ENCODE measurements at places on chromosomes 2 and 18. TPM values are rescaled to one million over a fixed set of nuclear protein-coding genes. Genes with fewer than 3 reads are reported as not detected.

DNA sequence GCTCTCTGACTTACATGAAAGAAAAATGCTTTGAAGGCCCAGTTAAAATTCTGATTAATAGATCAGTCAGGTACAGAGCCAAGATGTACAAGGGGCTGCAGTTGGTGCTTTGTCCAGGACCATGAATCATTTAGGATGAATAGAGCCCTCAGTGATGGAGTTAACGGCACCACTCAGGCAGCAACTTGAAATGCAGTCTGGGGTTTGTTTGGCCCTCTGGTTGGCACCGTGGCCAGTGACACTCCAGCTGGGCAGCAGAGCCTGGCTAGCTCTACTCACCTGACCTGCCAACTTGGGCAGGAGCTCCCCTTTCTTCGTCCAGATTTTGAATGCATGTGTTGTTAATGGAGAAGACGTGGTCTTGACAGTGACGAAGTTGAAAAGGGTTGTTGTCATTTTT, 493.0 kb upstream of the ACVR2A start:
- DNase-seq: no peak

GRCh38 chr2:195570329-195570728, 86.7 kb upstream of the SLC39A10 start:
- DNase-seq: no peak

PROM2 gene
- total RNA-seq: 3.7 TPM

DNA sequence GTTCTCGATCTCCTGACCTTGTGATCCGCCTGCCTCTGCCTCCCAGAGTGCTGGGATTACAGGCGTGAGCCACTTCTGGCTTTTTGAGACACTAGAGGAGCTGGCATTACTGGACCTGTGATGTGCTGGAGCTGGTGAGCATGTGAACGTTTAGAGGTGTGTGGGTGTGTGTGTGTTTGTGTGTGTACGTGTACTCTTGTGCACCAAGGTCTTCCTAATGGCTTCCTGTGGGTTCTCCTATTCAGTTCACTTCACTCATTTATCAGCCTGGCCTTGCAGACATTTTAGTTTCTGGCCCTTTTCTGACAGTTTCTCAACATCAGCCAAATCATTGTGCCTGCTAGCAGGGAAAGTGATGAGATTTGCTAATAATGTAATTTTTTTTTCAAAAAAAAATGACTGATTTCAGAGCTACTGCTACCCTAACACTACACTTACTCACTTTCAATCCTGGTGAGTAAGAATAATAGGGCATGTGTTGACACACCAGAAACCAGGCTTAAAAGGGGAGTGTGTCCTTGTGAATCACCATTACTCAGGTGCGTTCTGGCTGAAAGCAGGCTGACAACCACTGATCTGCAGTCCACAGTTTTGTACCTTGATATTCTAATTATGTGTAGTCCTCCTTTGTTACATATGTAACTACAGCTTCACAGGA, 41.0 kb upstream of the ACTR3 start:
- DNase-seq: no peak

NAT8 gene
- total RNA-seq: 0.62 TPM

GRCh38 chr2:121152861-121153260, 132.1 kb downstream of the TFCP2L1 start:
- DNase-seq: no peak

- no peak for DNase-seq
Measured at GRCh38 chr2:107308835-107309234, 422.9 kb upstream of the ST6GAL2 start.

DNA sequence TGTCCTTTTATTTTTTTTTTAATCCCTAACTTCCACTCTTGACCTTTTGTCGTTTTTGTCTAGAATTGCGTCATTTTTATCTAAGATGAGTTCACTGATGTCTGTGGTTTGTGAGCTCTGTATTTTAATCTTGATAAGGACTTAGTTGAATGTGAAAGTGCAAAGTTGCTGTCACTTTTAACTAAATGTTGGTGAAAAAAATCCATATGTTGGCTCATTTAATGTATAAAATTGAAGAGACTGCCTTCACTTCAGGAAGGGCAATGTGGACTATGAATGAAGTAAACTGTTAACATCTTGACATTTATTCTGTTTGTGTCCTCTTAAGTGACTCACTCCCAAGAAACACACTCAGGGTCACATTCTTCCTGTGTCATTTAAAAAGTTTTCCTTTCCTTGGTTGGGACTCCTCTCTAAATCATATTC, 256.6 kb upstream of the RASGRP3 start:
- no peak for DNase-seq

GRCh38 chr2:229169751-229170150, 101.3 kb downstream of the PID1 start:
- no peak for DNase-seq

RGPD8 gene
- 22.3 TPM for total RNA-seq

DNA sequence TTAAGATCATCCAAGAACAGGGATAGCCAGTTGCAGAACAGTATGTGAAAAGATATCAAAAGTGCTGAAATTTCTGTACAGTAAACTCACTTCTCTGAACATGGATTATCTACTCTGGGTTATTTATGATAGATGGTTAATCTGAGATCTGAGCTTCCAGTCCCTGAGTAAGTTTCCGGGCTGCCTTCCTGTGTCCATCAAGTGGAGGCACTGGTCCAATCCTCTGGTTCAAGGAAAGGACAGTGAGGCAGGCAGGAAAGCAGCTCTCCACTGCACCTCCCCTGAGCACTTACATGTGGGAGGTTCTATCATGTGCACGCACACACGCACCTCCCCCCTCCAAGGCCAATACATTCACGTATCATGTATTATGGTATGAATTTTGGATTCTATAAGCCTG, 32.5 kb downstream of the GPR45 start:
- DNase-seq: no peak

GRCh38 chr2:111054791-111055691, 65.7 kb upstream of the BCL2L11 start:
- DNase-seq: no peak

- no peak for DNase-seq
Measured at GRCh38 chr2:155372969-155373368, 674.5 kb downstream of the KCNJ3 start.

DNA sequence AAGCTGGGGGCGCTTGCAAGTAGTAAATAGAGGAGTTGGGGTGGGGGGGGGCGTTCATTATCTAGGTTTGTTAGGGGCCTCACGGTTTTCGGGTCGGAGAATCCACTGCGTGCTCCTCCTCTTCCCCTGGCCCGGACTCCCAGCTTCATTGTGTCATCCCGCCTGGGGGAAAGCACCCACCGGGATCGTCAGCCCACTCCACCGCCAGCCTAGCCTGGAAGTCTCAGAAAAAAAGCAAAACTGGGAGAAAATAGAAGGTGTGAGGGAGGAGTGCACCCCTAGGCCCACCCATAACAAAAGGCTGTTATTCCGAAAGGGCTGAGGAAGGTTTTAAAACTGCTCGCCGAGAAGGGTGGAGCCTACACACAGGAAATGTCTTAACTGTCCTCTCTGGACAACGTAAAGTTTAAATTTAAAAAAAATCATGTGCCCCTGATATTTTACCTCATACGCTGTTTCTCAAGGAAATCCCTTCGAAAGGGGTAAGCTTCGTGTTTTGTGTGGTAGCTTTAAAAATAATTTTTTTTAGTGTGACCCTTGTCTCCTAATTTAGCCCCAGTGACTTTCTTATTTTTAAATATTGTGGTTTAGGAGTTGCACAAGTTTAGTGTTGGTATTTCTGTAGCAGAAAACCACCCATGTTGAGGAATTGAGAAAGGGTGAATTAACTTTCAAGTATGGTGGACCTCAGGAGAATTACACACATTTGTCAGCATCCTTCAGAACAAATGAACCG, 104.2 kb downstream of the SPTBN1 start:
- peak; percentile 51 for DNase-seq

GRCh38 chr2:138676619-138677021, 103.6 kb downstream of the NXPH2 start:
- DNase-seq: no peak

GRCh38 chr2:225056330-225057073, 14.2 kb upstream of the DOCK10 start:
- no peak for DNase-seq

DNA sequence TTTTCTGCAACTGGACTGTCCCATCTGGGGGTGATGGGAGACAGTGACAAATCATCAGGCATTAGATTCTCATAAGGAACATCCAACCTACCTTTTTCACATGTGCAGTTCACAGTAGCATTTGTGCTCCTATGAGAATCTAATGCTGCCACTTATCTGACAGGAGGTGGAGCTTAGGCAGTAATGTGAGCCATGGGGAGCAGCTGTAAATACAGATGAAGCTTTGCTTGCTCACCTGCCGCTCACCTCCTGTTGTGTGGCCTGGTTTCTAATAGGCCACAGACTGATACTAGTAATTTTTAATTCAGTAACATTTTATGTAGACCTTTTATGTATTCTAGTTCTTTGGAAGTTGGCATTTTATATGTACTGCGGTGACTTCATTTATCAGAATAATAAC, 180.1 kb upstream of the SPOPL start:
- no peak for DNase-seq

HAAO gene
- total RNA-seq: 18.5 TPM

CPO gene
- not detected for total RNA-seq

TUBB8B gene
- 0.76 TPM for total RNA-seq

GRCh38 chr18:48548011-48548771, 9.4 kb downstream of the CTIF start:
- DNase-seq: no peak

DNA sequence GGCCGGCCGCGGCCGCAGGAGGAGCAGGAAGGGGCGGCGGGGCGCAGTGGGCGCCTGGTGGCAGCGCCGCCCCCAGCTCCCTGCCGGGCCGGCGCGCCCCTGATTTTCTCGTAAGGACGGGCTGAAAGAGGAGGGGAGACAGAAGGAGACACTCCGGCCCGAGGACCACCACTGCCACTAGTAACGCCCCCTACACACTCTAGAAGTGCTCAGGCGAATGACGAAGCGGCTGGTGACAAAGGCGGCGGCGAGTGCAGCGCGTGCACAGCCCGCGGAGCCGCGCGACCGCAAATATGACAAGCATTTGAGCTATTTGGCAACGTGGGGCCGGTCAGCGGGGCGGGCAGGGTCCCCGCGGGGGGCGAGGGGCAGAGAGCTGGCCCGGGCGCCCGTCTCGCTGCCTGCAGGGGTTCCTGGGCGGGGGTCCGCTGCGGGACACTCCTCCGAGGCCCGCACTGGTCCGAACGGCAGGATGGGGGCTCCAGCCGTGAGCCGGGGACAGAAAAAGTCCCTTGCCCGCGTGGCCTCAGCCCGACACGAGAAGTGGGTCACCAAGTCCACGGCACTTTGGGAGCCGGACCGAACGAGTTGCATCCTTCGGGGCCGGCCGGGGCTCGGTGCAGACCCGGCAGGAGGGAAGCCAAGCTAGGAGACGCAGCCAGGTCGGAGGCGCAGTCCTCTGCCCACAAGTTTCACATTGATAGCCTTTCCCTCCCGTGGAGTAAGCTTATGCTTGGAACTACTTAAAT, 524 bp upstream of the SERTAD2 start:
- DNase-seq: peak; percentile 73

GRCh38 chr2:3488061-3488531, 31.2 kb downstream of the ADI1 start:
- DNase-seq: no peak

DNA sequence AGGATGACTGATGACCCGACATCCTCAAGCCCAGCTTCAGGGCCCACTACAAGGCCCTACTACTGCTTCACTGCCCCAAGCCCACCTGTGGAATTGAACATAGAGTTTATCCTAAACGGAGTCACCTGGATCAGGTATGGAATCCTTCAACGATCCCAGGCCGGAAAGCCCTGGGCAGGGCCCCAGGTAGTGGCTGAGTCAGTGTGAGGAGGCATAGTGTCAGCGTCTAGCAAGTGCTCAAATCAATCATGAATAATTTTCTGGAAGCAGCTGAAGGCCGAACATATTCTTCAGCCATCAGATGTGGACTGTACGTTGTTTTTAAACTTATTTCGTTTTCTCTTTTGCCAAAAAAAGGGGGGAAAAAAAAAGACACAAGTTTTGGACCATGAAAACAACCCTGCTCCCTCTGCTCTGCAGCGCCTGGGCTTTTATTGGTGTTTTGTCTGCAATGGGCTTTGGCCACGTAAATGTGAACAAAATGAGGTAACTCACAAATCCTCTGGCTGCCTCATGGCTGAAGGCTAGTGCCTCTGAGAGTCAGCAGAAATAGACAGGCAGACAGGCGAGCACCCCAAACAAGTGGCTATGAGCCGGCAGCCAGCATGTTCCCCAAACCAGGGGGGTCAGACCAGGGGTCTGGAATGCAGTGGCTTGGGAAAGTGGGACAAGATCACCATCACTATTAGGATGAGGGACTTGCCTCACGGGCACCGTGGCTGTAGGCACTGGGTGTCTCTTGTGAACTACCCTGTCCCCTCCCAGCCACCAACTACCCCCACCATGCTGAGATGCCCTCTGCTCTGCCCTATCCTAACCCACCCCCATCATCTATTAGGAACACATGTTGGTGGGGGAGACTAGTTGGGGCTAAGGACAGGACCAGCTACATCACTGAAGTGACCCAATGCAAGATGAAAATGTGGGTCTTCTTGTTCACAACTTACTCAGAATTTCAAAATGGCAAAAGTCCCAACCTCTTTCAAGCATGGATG, 51.4 kb downstream of the TTC32 start:
- no peak for DNase-seq

- DNase-seq: no peak
Measured at GRCh38 chr2:204218040-204218439, 281.5 kb downstream of the ICOS start.
